ENCODE measurements at places on chromosomes 3 and 15.

DNA sequence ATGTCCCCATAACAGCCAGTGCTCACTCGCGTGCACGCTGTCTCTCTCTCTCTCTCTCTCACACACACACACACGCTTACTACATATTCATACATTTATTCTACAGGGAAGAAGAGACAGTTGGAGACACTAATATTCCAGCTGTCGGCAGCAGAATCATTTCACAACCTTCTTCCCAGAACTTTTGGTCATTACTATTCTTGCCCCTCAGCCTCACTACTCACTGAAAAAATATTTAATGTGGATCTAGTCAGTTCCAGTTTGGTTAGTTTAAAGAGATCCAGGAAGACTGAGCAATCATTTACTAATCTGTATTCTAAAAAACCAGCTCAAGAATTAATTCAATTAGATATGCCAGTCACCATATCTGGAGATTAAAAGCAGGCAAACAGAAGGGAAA, 394.9 kb downstream of the PTPRG start:
- DNase-seq = peak; percentile 20

GRCh38 chr3:26236531-26236930, 386.0 kb upstream of the LRRC3B start:
- DNase-seq = no peak

DNA sequence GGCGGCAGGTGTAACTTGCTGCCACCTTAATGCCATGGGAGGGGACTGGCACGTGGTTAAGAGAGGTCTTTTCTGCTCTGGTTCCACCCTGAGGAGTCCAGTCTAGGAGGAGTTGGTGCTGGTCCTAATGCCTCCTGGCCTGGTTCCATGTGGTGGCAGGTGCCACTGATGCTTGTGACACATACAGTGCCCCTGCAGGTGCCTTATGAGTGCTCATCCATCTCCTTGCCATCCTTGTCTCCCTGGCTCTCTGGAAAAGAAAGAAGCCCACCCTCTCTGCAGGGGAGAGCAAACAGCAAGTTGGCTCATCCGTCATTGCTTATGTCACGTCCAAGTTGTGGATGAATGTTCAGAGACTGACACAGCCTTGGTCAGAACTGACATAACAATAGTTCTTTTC, 175.8 kb upstream of the DPH6 start:
- DNase-seq = no peak

- peak; percentile 98 for DNase-seq
Measured at GRCh38 chr15:69760890-69761568, 308.4 kb downstream of the RPLP1 start.

- no peak for DNase-seq
Measured at GRCh38 chr3:27483117-27484014, 818 bp downstream of the SLC4A7 start.

- no peak for DNase-seq
Measured at GRCh38 chr3:152360302-152360701, 91.6 kb downstream of the MBNL1 start.

DNA sequence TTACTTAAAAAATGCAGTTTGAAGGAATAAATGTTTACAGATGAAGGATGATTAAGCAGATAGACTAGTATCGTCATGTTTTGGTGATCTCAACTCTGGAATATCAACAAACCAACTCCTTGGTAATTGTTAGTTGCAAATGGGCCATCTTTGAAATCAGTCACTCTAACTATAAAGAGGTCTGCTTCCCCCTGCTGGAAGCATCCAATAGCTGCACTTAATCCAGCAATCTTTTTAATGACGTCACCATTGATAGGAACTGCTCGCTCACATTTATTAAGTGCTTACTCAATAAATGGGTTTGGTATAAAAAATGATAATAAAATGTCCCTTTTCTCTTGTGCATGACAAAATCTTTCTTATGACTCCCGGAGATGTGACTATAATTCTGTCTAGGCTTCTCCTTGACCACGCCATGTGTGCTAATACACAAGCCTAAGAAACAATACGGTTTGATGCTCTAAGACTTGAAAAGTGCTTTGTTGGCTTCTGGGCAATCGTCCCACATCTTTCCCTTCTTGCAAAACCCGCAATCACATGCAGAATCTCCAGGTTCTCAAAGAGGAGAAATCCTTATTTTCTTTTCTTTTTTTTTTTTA, 227.6 kb upstream of the POU1F1 start:
- DNase-seq = peak; percentile 64

DNA sequence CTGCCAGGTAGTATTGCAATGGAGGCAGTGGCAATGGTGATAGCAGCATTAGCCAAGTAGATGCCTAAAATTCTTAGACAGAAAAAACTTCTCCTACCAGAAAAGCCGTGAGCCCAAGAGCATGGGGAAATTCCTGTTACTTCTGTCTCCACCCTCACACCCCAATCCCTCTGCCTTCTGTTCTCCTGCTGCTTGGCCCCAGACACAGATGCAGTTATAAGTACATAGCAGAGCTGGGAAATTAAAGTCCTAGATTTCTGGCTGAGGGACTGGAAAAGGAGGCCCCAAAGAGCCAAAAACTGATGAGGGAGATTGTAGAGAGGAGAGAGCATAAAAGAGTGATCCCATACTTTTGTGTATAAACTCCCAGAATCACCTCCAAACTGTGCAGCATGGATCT, 166.9 kb downstream of the SMAD6 start:
- DNase-seq = no peak

DNA sequence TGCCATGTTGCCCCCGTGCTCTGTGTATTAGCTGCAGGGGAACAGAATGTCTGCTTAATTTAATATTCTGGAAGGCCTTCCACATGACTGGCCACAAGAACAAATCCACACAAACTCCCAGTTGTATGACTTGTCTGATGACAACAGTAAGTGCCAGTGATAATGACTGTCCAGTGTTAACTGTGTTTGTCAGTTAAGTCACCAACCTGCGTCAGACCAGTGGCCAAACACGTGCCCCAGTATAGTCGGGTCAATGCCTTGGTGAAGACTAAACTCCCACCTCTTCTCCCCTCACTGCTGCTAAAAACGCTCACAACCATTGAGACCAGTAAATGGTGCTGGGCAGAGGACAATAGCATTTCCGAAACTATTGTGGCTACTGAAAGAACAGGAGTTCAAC, 9.8 kb upstream of the ATP13A5 start:
- DNase-seq = no peak

- peak; percentile 34 for DNase-seq
Measured at GRCh38 chr15:78811124-78811824, at the start of gene ADAMTS7. TSS of gene ADAMTS7 (minus strand) at chr15:78811464. CDS start at chr15:78811220, 244 bp downstream.

- DNase-seq = no peak
Measured at GRCh38 chr3:47089630-47090029, 74.3 kb downstream of the SETD2 start.

- DNase-seq = no peak
Measured at GRCh38 chr3:122660297-122660974, 20.2 kb upstream of the PARP14 start.

- no peak for DNase-seq
Measured at GRCh38 chr3:133330065-133330464, 69.8 kb upstream of the BFSP2 start.

- peak; percentile 93 for DNase-seq
Measured at GRCh38 chr3:15635121-15635661, 33.6 kb downstream of the BTD start.

- no peak for DNase-seq
Measured at GRCh38 chr15:45449916-45450867, 71.8 kb upstream of the GATM start.

DNA sequence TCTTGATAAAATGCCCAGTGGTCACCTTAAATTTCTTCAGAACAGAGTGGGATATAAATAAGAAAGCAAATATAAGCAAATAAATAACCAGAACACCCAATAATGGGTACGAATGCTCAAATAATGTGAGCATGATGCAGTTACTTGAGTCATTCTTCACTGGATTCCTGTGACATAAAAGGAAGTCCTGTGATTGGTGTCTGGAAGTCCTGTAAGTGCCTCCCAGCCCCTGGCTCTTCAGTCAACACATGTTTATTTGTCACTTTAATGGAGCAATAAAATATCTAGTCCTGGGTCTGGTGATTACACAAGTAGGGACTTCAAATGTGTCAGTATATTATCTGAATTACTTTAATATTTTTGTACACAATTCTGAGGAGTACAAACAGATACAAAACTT, 30.4 kb downstream of the TMEM212 start:
- DNase-seq = no peak

DNA sequence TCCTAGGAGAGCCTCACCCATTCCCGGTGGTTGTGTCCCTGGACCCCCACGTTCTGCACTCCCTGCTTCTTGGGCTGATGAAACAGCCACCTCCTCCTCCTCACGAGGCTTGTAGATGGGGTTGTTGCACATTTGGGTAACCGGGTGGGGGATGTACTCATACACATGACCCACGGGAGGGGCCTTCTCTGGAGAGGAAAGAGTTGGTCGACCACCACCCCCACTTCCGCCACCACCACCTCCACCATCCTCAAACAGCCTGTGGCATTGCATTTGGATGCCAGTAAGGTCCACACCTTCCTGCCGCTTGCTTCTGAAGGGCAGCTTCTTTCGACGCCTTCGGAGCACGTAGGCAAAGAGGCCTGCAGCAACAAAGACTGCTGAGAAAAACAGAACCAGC, 7.7 kb downstream of the SLITRK3 start:
- DNase-seq = no peak

- DNase-seq = no peak
Measured at GRCh38 chr3:186220365-186220764, 111.5 kb upstream of the ETV5 start.

- no peak for DNase-seq
Measured at GRCh38 chr15:99177679-99178078, 71.7 kb downstream of the TTC23 start.

DNA sequence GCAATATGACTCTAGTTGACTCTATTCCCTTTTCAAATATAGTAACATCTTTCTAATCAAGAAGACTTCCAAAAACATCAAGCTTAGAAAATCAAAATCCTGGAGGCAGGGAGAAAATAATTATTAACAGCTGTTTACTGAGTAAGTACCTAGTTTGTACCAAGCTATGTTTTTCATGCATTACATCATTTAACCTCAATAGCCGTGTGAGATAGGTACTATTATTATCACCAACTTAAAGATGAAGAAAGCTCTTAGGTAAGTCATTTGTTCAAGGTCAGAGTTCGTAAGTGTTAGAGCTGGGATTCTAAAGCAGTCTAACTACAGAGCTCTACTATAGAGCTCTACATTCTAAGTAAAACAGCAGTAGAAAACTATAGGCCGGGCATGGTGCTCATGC, 41.6 kb downstream of the GSK3B start:
- no peak for DNase-seq

DNA sequence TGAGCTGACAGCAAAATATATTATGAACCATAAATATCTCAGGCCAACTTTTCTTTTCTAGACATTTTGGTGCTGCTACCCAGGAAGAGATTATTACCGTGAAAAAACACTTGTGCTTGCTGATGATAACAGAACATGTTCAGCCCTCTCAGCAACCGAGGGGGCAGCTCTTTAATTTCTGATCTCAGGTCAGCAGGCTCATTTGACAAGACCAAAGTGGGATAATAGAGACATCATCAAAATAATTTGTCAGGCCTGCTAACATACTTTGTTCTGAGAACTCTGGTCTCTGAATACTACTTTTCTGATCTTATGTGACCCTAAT, 645.9 kb upstream of the KCNMB2 start:
- no peak for DNase-seq

DNA sequence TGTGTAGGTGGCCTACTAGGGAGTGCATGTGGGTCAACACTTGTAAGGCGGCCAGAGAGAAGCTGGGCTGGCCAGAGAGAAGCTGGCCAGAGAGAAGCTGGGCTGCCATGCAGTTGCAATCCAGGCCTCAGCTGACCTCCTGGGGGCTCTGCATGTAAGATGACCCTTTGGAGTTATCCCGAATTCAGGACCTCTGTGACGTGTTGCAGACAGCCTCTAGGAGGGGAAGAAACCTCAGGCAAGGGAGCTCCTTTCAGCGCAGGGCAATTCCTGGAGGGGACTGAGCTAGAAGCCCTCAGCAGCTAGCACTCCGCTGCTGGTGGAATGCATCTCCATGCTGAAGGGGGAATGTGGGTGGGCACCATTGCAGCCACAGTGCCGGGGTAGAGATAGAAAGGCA, 15.8 kb upstream of the KBTBD12 start:
- DNase-seq = no peak

DNA sequence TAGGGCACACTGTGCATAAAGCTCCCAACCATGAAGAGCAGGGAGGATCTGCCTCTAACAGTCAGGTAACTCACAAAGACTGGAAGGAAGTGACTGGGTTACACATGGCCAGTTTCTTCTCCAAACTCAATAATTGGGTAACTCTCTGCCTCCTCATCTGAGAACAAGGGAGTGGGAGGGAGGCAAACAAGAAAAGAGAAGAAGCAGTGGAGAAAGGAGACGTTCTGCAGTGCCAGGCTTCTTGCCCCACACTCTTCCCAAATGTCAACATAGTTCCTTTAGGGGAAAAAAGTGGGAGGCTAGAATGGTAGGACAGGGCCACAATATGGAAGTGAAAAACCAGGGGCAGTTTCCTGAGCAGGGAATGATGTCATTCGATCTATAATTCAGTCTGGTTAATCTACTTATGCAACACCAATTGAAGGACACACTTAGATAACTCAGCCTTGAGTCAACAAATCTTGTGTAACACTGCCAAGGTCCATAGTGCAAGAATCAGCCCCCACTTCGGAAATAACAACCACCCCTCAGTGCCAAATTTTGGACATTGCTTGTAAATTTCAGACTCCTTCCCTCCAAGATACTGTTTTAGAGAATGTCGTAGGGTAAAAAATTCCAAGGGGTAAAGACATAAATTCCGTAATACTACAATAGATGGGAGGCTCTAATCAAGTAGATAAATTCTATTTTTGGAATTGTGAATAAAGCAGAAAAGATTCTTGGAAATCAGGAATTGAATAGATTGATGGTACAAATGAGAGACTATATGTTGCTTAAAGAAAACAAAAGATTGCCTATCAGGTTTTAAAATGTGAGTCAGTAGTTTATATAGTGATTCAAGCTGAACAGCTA, 143.0 kb downstream of the LPP start:
- DNase-seq = no peak

DNA sequence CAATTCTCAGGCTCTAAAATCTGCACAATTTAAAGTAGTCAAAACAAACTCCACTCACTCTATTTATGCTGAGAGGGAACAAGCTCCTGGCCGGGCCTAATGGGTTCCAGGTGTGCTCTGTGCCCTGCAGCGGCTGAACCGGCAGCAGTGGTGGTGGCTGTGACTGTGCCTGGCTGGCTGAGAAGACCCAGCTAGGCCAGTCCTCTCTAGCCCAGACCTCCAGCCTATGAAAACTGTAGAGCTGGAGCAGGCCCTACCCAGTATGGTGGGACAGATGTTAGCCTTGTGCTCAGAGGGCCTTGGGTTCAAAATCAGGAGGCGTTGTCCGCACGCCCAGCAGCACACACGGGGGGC, 37.0 kb downstream of the EPHB3 start:
- no peak for DNase-seq

Measured in astrocyte of the cerebellum (primary cell).